ENCODE measurements at places on chromosomes 3 and 15. TPM values are rescaled to one million over a fixed set of nuclear protein-coding genes. Genes with fewer than 3 reads are reported as not detected.
A peak's percentile ranks its signal among the peaks of the same experiment; 100 is the strongest.

DNA sequence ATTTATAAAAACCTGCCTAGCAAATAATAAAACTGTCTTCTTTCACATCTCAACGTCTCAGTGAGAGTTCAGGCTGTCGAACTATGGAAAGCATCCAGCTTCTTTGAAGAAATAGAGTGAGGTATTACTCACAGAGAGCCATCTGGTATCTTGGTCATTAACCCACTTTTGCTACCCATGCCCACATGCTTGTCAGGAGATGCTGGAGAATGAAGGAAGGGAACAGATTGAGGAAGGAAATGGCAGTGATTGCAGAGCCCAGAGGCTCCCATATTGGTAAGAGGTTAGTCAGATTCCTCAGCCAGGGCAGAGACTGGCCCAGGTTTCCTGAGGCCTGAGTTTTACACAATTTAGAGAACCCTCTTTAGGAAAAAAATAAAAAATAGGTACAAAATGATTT is 119.1 kb downstream of the B3GALNT1 start:
- no peak for DNase-seq
- H3K4me3 ChIP-seq = no peak overlapping the region
- H3K4me1 ChIP-seq = no peaks in the 10 kb centered on the region
- no peaks in the 10 kb centered on the region for H3K27me3 ChIP-seq
- no peak overlapping the region for H3K27ac ChIP-seq
- H3K36me3 ChIP-seq = no peaks in the 10 kb centered on the region

DNA sequence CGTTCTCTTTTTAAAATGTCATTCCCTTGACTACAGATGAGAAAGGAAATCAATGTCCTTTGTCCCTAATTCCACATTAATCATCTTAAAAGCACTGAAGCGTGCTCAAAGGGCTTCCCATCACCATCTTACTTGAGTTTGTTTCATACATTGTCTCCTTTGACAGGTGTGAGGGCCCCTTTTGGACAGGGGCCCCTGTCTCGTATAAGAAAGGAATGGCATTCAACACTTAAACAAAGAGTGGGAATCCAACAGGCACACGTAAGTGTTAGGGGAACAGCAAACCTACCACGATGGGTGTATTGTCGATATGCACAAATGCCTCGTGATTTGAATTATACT is 5.0 kb downstream of the SSUH2 start:
- no peaks in the 10 kb centered on the region for H3K4me1 ChIP-seq
- DNase-seq = no peak
- H3K27me3 ChIP-seq = no peaks in the 10 kb centered on the region
- no peak overlapping the region for H3K4me3 ChIP-seq

DNA sequence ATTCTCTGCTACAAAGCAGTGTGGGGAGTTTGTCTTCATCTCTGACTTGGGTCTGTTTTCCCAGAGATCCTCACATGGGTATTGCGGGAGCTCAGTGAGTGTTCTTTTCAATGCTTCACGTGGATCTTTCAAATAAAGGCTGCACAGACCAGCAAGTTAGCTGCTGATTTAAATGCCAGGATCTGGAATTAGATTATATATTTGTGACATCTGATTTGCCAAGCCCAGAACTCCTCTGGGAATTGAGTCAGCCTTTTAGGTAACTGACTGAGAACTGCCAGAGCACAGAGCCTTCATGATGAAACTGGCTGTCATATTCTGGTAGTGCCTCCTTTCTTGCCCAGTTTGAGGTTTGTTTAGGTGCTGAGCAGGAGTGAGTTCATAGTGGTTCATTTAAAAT is 14.7 kb downstream of the EDEM1 start:
- H3K4me1 ChIP-seq = no peaks in the 10 kb centered on the region
- no peak for DNase-seq
- H3K4me3 ChIP-seq = no peak overlapping the region
- no peak overlapping the region for H3K27ac ChIP-seq
- H3K36me3 ChIP-seq = no peaks in the 10 kb centered on the region

DNA sequence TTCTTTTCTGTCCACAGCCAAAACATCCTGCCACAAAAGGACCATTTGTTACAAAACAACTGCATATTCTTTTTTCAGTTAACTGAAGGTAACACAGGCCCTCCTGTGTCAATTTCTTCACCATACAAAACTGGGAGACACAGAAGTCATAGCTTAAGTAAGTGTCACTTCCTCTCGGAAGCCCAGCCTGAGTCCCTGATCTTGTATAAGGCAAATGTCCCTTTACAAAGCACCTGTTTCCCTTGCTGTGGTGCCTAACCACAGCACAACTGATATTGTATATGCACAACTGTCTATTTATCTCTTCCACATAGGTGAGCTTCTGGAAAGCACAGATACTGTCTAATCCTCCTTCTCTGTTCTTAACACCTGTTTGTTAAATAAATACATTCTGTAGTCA is 293.7 kb downstream of the FHIT start:
- H3K4me1 ChIP-seq = no peaks in the 10 kb centered on the region
- no peak overlapping the region for H3K27ac ChIP-seq
- no peak for DNase-seq
- no peaks in the 10 kb centered on the region for H3K36me3 ChIP-seq

GRCh38 chr15:38378161-38378560 is 75.8 kb upstream of the FAM98B start:
- no peak overlapping the region for H3K4me3 ChIP-seq
- no peaks in the 10 kb centered on the region for H3K4me1 ChIP-seq
- H3K27ac ChIP-seq = no peak overlapping the region

DNA sequence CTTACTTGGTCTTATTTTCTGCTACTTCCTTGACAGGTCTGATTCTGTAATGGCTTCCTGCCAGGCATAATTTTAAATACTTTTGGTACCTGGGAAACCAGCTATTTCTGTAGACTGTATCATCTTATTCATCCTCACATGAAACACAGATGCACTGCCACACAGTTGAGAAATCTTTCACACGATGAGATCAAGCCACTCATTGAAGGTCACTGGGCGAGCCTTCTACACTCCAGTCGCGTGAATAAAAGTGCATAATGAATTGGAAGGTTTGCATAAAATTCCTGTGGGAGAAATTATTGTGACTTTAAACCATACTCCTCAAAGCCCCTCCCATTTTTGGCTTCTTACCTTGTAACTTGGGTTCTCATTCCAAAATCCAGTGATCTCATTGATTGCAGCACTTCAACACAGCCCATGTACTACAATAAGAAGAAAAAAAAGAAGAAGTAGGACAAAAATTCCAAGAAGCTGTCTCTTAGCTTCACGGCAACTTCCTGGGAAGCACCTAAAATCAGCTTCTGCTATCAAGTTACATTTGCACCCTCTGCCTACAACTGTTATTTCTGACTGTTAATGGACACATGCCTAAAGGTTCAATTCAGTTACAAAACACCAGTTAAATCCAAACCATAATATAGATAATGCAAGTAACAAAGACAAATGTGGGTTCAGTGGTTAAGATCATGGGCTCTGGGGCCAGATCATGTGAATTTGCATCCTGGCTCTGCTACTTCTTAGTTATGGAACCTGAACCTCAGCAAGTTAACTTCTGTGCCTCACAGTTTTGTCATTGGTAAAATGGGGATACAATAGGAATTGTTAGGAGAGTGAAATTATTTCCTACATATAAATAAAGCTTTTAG is 39.0 kb downstream of the SHC4 start:
- no peaks in the 10 kb centered on the region for H3K4me1 ChIP-seq
- no peak for DNase-seq
- H3K27ac ChIP-seq = no peak overlapping the region
- H3K4me3 ChIP-seq = no peak overlapping the region
- no peaks in the 10 kb centered on the region for H3K27me3 ChIP-seq

DNA sequence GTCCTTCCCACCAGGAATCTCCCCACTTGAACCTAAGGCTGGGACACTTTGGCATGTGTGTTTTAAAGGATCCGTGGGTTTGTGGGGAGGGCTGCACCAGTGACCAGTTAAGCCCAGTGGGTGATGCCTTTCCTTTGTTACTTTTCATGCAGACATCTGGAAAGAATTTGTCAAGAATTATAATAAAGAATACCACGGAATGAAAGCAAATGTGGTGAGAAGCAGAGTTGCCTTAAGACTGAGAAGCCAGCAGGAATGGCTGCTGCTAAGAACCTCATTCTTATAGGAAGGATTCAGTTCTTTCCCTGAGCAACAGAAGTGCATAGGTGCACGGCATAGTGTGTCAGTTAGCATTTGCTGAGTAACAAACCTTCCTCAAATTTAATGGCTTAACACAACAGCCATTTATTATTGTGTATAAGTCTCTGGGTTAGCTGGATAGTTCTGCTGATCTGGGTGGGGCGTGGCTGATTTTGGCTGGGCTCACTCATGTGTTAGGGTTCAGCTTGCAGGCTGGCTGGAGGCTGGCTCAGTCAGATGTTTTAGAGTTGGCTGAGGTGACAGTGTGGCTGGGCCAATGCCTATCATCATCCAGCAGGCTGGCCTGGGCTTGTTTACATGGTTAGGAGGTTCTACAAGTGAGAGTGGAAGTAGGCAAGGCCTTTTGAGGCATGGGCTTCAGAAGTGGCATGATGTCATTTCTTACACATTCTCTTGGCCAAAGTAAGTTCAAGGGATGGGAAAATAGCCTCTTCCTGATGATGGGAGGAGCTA is 262.7 kb upstream of the CTDSPL start:
- no peak overlapping the region for H3K4me3 ChIP-seq
- DNase-seq = no peak
- no peaks in the 10 kb centered on the region for H3K27me3 ChIP-seq
- peaks cover 9% of the 10 kb centered on the region for H3K4me1 ChIP-seq
- no peak overlapping the region for H3K27ac ChIP-seq
- H3K36me3 ChIP-seq = no peaks in the 10 kb centered on the region

DNA sequence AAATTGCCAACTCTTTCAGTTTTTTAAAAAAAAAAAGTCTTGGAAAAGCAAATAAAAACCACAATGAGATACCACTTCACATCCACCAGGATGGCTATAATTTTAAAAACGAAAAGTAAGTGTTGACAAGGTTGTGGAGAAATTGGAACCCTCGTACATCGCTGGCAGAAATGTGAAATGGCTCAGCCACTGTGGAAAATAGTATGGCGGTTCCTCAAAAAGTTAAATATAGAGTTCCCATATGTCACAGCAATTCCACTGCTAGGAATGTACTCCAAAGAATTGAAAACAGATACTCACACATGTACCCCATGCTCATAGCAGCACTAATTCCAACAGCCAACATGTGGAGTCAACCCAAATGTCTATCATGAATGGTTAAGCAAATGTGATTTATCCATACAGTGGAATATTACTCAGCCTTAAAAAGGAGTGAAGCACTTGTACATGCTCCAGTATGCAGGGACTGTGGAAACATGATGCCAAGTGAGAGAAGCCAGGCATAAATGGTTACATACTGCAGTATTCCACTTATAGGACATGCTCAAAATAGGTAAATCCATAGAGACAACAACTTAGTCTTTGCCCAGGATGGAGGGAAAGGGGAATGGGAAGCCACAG is 73.8 kb upstream of the PCSK6 start:
- no peak overlapping the region for H3K4me3 ChIP-seq
- H3K27me3 ChIP-seq = no peaks in the 10 kb centered on the region
- H3K4me1 ChIP-seq = no peaks in the 10 kb centered on the region
- H3K36me3 ChIP-seq = no peaks in the 10 kb centered on the region
- H3K27ac ChIP-seq = no peak overlapping the region

GRCh38 chr15:60850903-60851302 is 372.0 kb upstream of the ICE2 start:
- no peaks in the 10 kb centered on the region for H3K4me1 ChIP-seq
- H3K4me3 ChIP-seq = no peak overlapping the region
- no peak overlapping the region for H3K27ac ChIP-seq
- no peaks in the 10 kb centered on the region for H3K36me3 ChIP-seq
- no peak for DNase-seq

GRCh38 chr3:7315037-7315436 is 454.1 kb downstream of the GRM7 start:
- no peaks in the 10 kb centered on the region for H3K36me3 ChIP-seq
- H3K27ac ChIP-seq = no peak overlapping the region
- DNase-seq = no peak
- no peaks in the 10 kb centered on the region for H3K27me3 ChIP-seq

DNA sequence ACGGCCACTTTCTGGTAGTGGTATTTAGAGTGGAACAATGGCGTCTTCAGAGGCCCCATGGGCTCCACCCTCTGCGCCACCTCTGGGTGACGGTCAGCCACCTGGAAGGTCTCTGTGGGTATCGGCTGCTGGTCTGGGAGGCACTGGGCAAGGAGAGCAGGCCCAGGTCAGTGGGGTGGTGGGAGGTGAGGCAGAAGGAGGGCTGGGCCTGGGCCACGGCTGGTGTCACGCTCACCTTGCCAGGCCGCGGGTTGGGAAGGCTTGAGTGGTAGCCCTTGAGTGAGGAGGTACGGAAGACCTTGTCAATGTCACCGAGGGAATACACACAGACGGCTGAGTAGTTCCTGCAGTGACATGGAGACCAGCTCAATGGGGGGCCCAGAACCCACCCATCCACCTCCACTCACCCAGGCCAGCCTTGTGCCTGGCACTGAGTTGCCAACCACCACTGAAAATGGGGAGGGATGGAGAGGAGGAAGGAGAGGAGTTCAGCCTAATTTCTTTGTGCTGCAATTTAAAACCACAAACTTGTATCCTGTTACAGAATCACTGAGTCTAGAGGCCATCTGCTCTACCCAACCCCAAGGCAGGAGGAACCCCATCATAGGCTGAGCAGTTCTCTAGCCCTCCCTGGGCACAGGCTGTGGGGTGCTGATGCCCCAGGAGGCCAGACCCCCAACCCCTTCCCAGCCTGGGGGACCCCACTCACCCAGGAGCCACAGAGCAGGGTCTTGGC is 19.0 kb downstream of the SEMA7A start:
- no peak for DNase-seq
- no peak overlapping the region for H3K27ac ChIP-seq
- H3K4me3 ChIP-seq = no peak overlapping the region
- H3K4me1 ChIP-seq = no peaks in the 10 kb centered on the region
- H3K27me3 ChIP-seq = no peaks in the 10 kb centered on the region
- H3K36me3 ChIP-seq = no peaks in the 10 kb centered on the region

DNA sequence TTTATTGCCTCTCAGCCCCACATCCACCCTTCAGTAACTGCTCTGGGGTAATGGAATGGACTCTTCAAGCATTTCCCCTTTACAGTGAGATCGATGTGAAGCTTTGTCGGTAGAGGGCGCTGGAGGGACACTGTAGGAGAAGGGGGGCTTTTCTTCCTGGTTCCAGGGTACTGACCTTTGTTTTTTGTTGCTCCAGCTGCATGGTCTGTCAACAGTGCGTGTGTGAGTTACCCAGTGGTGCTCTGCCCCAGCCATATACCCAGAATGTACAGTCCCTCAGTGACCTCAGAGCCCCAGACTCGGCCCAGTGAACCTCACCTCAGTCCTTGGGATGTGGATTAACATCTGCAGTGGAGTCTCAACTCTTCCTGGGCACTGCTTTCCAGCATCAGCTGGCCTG is 180.3 kb upstream of the TSC22D2 start:
- H3K4me1 ChIP-seq = no peaks in the 10 kb centered on the region
- H3K4me3 ChIP-seq = no peak overlapping the region
- DNase-seq = peak; percentile 12
- no peak overlapping the region for H3K27ac ChIP-seq
- H3K27me3 ChIP-seq = no peaks in the 10 kb centered on the region
- no peaks in the 10 kb centered on the region for H3K36me3 ChIP-seq

The CPOX gene
- 25.3 TPM for total RNA-seq

The CPLX3 gene
- 40.5 TPM for total RNA-seq

The MSL2 gene
- total RNA-seq = 44.2 TPM

The GTF2A2 gene
- total RNA-seq = 34.2 TPM

The CEMIP gene
- 13.5 TPM for total RNA-seq

The A4GNT gene
- total RNA-seq = not detected

Measured in prostate gland (tissue), 2 donors.